Psoas muscle (tissue), 8 donors: ENCODE measurements at places on chromosomes 6 and 20. TPM values are rescaled to one million over a fixed set of nuclear protein-coding genes. Genes with fewer than 3 reads are reported as not detected.

The RTEL1 gene
- 7.3 TPM for polyA plus RNA-seq

The FLRT3 gene
- polyA plus RNA-seq, result 0.31 TPM

The LY6G6F gene
- polyA plus RNA-seq, result 0.05 TPM

The CLDN20 gene
- polyA plus RNA-seq, result 0.05 TPM

The PEDS1 gene
- 23.8 TPM for polyA plus RNA-seq

The SLC26A8 gene
- not detected for polyA plus RNA-seq

The GINM1 gene
- polyA plus RNA-seq, result 25.9 TPM

DNA sequence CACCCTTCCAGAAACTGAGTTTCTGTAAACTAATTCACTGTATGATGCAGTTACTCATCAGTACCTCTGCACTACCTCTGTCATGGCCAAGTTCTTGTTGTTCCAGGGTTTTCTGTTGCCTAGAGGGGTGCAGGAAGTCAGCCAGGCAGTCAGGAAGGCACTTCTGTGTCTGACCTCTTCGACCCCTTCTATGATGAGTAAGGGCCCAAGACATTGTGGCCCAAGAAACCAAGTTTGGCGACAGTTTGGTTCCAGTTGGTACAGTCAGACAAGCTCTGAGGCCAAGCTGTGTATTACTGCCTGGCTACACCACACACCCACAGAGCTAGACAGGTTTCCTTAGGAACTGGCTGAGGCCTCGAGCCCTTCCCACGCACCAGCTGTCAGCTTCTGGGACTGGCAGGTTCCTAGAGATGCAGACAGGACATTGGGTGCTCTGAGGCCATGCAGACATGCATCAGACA lies 41.2 kb downstream of the TRAF3IP2 start:
- H3K27ac ChIP-seq, result peak overlapping the region; percentile 41
- peaks cover 52% of the 10 kb centered on the region for H3K4me1 ChIP-seq
- no peaks in the 10 kb centered on the region for H3K36me3 ChIP-seq

GRCh38 chr20:63782051-63782471 lies 42.5 kb downstream of the SLC2A4RG start:
- H3K4me1 ChIP-seq, result no peaks in the 10 kb centered on the region
- DNase-seq, result no peak
- H3K27ac ChIP-seq, result no peak overlapping the region
- H3K27me3 ChIP-seq, result no peaks in the 10 kb centered on the region
- H3K36me3 ChIP-seq, result no peaks in the 10 kb centered on the region

DNA sequence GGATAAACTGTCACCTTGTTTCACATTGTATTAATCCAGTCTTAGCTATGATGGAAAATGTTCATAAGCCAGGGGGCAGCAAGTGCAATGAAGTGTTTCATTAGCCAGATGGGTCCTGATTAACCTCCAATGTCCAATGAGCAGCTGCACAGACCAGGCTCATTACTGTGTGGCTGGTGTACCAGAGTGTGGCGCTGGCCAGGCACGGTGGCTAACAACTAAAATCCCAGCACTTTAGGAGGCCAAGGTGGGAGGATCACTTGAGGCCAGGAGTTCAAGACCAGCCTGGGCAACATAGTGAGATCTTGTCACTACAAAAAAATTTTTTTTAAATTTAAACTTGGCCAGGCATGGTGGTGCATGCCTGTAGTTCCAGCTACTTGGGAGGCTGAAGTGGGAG lies 201.7 kb upstream of the FOXQ1 start:
- H3K27me3 ChIP-seq, result no peaks in the 10 kb centered on the region
- DNase-seq, result no peak
- no peak overlapping the region for H3K4me3 ChIP-seq
- H3K27ac ChIP-seq, result no peak overlapping the region
- H3K4me1 ChIP-seq, result no peaks in the 10 kb centered on the region

DNA sequence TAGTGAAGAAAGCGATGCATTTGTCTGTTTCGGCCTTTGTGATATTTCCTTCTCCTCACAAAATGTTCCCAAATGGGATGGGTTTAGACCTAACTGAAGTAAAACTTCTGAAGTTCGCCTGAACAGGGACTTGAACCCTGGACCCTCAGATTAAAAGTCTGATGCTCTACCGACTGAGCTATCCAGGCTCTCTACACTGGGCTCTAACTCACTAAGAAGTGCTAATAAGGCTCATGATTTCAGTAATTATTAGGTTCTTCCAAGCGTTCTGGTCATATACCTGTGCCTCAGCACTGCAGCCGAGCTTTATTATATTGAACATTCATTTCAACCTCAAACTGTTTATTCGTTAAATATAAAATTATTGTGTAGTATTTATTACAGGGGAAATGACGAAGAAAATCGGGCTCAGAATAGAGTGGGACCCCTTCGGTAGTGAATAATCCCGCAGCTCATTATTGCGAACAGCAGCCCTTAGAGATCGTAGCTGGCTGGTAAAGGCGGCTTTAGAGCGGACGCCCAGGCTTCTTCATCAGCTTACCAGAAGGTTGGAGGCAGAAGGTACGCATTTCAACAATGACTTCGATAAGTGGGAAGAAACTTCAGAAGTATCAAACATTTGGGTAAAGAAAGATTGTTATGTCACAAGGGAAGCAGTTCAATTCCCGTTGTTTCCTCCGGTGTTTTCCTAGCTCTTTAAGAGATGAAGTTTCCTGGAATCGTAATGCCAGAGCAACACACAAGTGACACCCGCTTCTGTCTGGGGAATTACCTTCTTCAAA lies 119.0 kb upstream of the ZNF184 start:
- peak overlapping the region; percentile 19 for H3K4me3 ChIP-seq
- peaks cover 18% of the 10 kb centered on the region for H3K27me3 ChIP-seq
- H3K27ac ChIP-seq, result no peak overlapping the region
- no peaks in the 10 kb centered on the region for H3K36me3 ChIP-seq
- H3K4me1 ChIP-seq, result no peaks in the 10 kb centered on the region

GRCh38 chr20:55782912-55783253 lies 222.4 kb downstream of the CBLN4 start:
- no peak overlapping the region for H3K4me3 ChIP-seq
- H3K27me3 ChIP-seq, result no peaks in the 10 kb centered on the region
- H3K27ac ChIP-seq, result no peak overlapping the region
- no peak for DNase-seq

- no peaks in the 10 kb centered on the region for H3K36me3 ChIP-seq
- no peak overlapping the region for H3K4me3 ChIP-seq
- no peak overlapping the region for H3K27ac ChIP-seq
- peak; percentile 8 for DNase-seq
- no peaks in the 10 kb centered on the region for H3K27me3 ChIP-seq
- no peaks in the 10 kb centered on the region for H3K4me1 ChIP-seq
Observed at GRCh38 chr20:63326314-63327230, 33.6 kb downstream of the COL20A1 start.

- DNase-seq, result no peak
- no peaks in the 10 kb centered on the region for H3K36me3 ChIP-seq
- H3K27ac ChIP-seq, result no peak overlapping the region
- H3K27me3 ChIP-seq, result no peaks in the 10 kb centered on the region
- no peak overlapping the region for H3K4me3 ChIP-seq
- H3K4me1 ChIP-seq, result no peaks in the 10 kb centered on the region
Observed at GRCh38 chr6:69489970-69490369, 306.8 kb downstream of the LMBRD1 start.

GRCh38 chr6:137819740-137820139 lies 47.3 kb upstream of the TNFAIP3 start:
- no peak overlapping the region for H3K4me3 ChIP-seq
- no peaks in the 10 kb centered on the region for H3K27me3 ChIP-seq

- H3K27ac ChIP-seq, result no peak overlapping the region
- peaks cover 4% of the 10 kb centered on the region for H3K4me1 ChIP-seq
- no peaks in the 10 kb centered on the region for H3K27me3 ChIP-seq
- no peak overlapping the region for H3K4me3 ChIP-seq
- no peak for DNase-seq
- H3K36me3 ChIP-seq, result no peaks in the 10 kb centered on the region
Observed at GRCh38 chr6:134182528-134182927, 130.1 kb upstream of the SLC2A12 start.

- DNase-seq, result no peak
- no peaks in the 10 kb centered on the region for H3K36me3 ChIP-seq
- H3K4me3 ChIP-seq, result no peak overlapping the region
Observed at GRCh38 chr6:3429211-3429610, 27.6 kb downstream of the SLC22A23 start.

GRCh38 chr6:157830354-157831017 lies 7.4 kb downstream of the SNX9 start:
- no peak overlapping the region for H3K4me3 ChIP-seq
- H3K4me1 ChIP-seq, result peaks cover 46% of the 10 kb centered on the region
- no peak for DNase-seq
- H3K27me3 ChIP-seq, result no peaks in the 10 kb centered on the region

- no peak overlapping the region for H3K27ac ChIP-seq
- H3K4me3 ChIP-seq, result no peak overlapping the region
- H3K27me3 ChIP-seq, result no peaks in the 10 kb centered on the region
- H3K36me3 ChIP-seq, result no peaks in the 10 kb centered on the region
Observed at GRCh38 chr20:11376998-11377397, 540.7 kb upstream of the BTBD3 start.

DNA sequence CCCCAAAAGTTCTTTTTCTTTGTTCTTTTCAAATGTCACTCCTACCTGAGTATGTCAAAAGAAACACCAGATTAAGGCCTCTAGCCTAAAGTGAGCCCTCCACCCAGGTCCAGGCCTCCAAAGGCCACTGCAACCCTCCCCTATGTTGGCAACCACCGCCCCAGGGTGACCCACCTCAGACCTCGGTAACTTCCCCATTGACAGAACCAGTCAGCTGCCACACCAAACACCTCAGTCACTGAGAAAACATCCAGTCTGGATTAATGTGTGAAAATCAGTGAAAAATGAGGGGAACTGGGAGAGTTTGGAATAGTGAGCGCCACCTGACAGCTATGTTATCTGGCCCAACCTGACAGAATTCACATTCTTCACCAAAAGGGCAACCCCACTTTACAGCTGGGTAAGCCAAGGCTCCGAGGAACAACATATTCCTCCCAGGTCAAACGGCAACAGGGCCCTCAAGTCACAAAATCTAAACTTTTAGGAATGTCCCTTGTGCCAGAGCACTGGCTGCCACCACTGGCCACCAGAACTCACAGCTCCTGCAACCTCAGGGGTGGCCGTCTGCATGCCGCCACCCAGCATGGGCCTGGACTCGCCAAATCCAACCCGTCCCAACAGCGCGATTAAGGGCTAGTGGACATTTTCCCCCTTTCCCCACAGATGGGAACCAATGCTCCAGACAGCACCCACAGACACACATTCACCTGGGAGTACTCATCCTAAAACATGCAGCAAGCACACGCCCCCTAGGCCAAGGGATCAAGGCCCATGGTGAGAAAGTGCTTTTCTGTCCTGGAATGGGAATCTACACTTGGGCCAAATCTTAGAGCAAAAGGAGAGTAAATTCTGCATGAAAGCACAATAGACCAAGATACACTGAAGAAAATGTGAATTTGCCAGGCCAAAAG lies 4.8 kb downstream of the TAF4 start:
- no peaks in the 10 kb centered on the region for H3K36me3 ChIP-seq
- H3K4me1 ChIP-seq, result peaks cover 40% of the 10 kb centered on the region

DNA sequence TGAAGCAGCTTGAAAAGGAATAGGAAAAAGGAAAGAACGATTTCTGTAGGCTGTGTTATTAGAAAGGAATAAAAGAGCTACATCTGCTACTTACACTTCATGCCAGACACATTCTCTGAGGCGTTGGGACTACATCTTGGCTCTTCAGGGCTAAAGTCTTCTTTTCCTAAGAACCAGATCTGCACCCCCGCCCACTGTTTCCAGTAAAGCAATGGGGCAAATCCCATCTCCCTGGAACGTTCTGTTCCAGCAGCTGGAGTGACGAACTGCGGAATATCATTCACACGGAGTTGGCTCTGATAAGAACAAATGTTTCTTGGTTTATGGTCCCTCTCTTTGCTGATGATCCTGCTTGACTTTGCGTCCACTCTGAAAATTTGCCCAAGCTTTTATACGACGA lies 26.9 kb downstream of the FAM50B start:
- H3K36me3 ChIP-seq, result no peaks in the 10 kb centered on the region
- no peaks in the 10 kb centered on the region for H3K4me1 ChIP-seq
- no peaks in the 10 kb centered on the region for H3K27me3 ChIP-seq
- DNase-seq, result peak; percentile 72
- H3K27ac ChIP-seq, result no peak overlapping the region
- no peak overlapping the region for H3K4me3 ChIP-seq

DNA sequence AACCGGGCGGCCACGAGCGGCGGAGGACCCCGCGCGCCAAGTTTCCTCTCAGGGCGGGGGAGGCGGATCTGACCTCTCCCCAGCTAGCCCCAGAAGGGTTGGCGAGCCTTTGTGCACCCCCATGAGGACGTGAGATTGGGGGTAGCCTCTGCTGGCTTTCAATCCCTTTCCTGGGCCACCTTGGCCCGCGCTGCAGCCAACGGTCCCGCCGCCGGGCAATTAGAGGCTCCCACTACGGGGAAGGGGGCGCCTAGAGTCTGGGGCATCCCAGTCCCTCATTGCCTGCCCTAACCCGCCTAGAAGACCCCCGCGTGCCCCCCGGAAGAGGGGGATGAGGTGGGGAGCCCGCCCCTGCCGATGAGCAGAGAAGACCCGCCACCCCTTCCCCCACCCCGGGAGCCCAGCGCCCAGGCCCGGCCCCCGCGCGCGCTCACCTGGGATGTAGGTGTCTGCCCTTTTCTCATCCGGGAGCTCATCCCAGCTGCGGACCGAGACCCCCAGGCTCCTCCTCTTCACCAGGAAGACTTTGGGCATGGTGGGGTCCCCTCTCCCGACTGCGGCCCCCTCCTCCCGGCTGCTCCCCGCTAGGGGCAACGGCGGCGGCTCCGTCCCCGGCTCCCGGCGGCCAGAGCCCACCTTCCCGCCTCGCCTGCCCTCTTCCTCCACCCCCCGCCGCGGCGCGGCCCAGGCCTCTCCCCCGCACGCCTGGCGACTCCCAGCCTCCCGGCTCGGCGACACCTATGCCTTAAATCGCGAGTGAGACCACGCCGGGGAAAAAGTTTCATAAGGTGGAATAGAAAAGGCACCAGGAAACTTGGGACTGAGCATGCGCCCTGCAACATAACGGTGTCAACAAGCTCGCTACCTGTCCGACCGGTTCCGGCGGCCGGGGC lies at the start of gene OVOL2:
TSS of gene OVOL2 (minus strand) at position 816 of the 893 bp plus-strand sequence. CDS start at position 534, 282 bp downstream.
- peak within 1 kb of the TSS; percentile 61 for H3K4me3 ChIP-seq
- H3K27me3 ChIP-seq, result peaks cover 80% of the 10 kb centered on the region
- no peak within 1 kb of the TSS for H3K27ac ChIP-seq
- no peaks in the 10 kb centered on the region for H3K36me3 ChIP-seq
- DNase-seq, result no peak
- peaks cover 11% of the 10 kb centered on the region for H3K4me1 ChIP-seq

DNA sequence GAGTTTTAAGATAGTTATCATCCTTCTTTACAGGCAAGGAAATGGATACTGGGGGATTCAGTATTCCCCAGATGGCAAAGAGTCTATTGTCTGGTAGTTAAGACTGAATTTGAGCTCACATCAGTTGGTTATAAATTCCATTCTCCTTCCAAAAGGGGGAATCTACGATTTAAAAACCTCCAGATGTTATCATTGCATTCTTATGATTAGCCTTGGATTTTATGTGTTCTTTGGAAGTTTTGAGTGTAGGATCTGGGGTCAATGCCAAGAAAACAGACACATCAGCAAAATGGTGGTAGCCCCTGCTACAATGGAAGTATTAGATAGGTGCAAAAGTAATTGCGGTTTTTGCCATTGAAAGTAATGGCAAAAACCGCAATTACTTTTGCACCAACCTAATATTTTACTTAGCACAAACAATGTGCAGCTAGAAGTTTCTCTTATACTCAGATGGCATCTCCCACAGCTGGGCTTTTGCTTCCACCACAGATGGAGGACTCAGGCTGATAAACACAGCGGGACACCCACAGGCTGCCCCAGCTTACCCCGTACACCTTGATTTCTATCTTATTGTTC lies 168.2 kb upstream of the RIN2 start:
- H3K27ac ChIP-seq, result peak overlapping the region; percentile 7
- no peak overlapping the region for H3K4me3 ChIP-seq
- H3K4me1 ChIP-seq, result peaks cover 6% of the 10 kb centered on the region
- no peaks in the 10 kb centered on the region for H3K27me3 ChIP-seq
- no peaks in the 10 kb centered on the region for H3K36me3 ChIP-seq
- no peak for DNase-seq
